ENCODE measurements at places on chromosomes 2 and 18.

DNA sequence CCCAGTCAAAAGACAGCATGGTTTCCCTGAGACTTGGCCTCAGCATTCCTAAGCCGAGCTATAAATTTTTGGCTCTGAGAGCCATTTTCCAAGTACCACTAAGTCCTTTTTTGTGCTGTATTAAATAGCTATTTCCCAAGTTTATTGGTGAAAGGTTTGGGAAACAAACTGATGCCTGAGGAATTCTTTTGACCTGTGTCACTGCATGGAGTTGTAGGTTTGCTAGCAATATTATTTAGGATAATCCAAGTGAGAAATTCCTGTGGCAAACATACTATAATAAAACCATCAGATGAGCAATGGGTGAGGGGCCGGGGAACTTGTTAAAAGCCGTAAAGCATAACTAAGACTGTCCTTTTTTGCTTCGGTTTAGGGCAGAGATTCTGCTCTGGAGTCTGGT lies 28.4 kb downstream of the ARHGAP28 start:
- no peak for DNase-seq

DNA sequence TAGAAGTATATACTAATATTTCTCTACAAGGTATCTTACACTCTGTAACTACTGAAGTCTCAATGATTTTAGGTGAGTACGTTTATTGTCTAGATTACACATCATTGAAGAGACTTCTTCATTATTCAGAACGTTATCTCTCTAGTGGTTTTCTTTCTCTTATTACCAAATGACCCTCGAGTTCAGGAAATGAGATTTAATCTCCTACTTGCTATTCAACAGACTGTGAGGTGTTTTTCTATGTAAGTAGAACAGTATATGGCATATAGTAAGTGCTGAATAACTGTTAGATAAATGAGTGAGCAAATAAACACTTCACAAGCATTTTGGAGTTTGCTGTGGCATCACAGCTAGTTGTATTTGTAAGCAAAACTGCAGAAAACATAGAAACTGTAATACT lies 947.2 kb upstream of the SLC39A10 start:
- no peak for DNase-seq

GRCh38 chr18:55589625-55590291 lies 1.8 kb upstream of the TCF4 start:
- DNase-seq = peak; percentile 90

DNA sequence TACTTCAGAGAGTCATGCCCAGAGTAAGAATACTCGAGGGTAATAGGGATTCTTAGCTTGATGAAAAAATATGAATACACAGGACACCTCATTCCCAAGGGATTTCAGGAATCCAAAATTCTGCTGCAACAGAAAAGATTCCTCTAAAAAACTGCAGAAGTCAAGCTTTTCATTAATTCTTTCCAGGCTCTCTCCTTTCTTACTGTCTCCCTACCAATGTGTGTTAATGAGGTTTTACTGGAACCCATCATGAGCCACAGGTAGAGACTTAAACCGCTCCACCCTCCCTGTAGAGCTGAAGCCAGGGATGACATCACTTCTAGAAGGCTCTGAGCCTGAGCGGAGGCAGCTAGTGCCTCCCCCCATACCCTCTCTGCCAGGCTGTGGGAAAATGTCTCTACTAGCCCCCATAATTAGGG lies 3.4 kb downstream of the SDC1 start:
- no peak for DNase-seq

- DNase-seq = no peak
Observed at GRCh38 chr2:29816651-29817050, 104.7 kb downstream of the ALK start.

DNA sequence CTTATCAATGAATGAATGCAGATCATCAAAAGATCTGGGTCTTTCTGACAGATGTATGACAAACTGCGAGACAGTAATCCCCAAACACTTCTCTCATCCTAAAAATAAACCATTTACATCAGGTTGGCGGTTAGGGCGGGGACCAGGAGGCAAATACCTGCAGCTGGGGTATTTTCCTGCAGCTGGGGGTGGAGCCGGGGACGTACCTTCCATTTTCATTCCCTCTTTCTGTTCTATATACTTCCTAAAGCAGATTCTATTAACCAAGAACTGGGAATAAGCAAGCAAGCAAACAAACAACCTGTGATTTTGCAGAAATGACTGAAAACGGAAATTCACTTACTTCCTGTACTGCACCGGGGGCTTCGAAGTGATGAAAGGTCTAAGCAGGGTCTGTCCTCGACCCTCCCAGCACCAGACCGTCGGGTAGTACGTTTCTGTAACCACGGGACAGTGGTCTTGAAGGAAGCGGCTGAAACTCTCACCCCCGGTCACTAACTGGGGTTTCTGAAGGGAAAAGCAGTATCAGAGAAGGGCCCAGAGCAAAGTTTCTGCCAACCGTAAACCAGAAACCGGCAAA lies 1.2 kb downstream of the ABHD3 start:
- DNase-seq = no peak

DNA sequence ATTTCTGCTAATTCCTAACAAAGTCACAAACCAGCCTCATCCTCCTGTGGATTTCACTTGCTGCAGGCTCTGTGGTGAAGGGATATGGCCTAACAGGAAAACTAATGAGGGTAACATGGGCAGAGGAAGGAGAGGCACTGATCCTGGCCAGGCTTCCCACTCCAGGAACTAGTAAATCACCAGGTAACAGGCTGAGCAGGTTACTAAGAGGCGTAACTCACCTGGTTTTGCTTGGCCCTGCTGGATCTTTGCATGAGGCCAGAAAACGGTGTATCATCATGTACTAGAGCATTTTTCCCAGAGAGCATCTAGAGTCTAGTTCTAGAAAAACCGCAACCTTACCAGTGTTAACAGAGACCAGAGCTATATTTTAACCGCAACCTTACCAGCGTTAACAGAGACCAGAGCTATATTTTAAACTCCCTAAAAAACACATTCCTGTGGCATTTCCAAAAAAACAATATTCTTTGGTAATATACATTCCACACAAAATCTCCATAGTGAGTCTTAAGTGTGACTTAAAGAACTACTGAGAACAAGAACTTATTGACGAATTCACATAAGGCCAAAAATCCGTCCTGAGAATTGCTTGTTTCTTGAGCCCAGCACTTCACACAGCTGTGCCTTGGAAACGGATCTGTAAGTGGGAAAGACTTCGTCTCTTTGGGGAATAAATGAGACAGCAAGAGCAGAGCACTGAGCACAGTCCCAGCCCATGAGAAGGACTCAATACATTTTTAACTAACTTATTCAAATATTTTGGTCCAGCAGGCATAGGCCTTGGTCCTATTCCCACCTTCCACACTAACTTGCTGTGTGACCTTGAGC lies 43.4 kb downstream of the DPP4 start:
- no peak for DNase-seq

GRCh38 chr2:106115250-106115649 lies 78.9 kb downstream of the UXS1 start:
- DNase-seq = no peak

GRCh38 chr2:15074319-15074718 lies 441.8 kb downstream of the LRATD1 start:
- DNase-seq = no peak

- peak; percentile 49 for DNase-seq
Observed at GRCh38 chr2:239196474-239197021, 204.3 kb downstream of the HDAC4 start.

GRCh38 chr18:55264108-55264507 lies 304.8 kb upstream of the CCDC68 start:
- no peak for DNase-seq

GRCh38 chr2:207205173-207205957 lies 39.6 kb upstream of the KLF7 start:
- no peak for DNase-seq

- DNase-seq = no peak
Observed at GRCh38 chr2:71679491-71679890, 226.1 kb downstream of the DYSF start.

- DNase-seq = no peak
Observed at GRCh38 chr2:238846378-238846627, 1.6 kb upstream of the TWIST2 start.

DNA sequence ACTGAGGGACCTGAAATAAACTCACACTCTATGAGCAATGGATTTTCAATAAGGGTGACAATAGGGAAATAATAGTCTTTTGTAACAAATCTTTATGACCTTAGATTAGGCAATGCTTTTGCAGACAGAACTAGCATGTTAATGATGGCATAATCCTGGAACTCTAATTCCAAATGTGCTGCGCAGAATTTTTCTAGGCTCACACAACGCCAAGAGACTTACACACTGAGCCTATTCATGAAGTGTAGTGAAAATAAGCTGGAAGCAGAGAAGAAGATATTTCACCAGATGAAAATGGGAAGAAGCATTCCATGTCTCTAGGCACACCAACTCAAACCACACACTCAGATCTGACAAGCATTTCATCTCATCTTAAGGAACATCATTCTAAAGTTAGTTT lies 178.5 kb downstream of the L3MBTL4 start:
- no peak for DNase-seq

- DNase-seq = no peak
Observed at GRCh38 chr2:46737577-46737976, 178.0 kb downstream of the MCFD2 start.

DNA sequence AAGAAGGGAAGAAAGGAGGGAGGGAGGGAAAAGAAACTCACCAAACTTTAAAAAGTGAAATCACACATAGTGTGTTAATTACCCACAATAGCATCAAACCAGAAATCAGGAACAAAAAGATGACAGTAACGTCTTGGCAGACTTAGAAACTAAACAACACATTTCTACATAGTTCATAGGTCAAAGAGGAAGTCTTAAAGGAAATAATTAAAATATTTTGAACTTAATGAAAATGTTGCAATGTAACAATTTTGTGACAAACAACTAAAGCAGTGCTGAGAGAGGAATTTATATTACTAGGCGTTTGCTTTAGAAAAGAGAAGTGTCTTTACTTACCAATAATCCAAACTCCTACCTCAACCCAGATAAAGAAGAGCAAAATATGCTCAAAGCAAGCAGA lies 505.0 kb upstream of the ID2 start:
- no peak for DNase-seq

DNA sequence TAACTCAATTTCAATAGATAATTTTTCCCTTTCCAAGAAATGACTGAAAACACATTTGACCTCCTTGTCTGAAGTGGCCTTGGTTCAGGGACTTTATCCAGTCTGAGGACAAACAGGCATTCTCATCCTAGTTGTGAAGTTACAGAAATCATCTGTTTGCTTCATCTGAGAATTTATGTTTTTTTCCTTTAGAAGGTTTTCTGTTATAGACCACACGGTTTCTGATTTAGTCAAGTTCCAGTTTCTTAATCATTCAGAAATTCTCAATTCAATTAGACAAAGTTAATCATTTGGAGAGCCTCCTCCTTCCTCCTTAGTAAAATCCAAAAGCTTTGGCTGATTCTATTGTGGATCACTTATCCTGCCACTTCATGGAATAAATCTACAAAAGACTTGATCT lies 60.9 kb downstream of the ICOS start:
- no peak for DNase-seq

- DNase-seq = no peak
Observed at GRCh38 chr2:47620770-47621437, 162.0 kb upstream of the MSH6 start.

DNA sequence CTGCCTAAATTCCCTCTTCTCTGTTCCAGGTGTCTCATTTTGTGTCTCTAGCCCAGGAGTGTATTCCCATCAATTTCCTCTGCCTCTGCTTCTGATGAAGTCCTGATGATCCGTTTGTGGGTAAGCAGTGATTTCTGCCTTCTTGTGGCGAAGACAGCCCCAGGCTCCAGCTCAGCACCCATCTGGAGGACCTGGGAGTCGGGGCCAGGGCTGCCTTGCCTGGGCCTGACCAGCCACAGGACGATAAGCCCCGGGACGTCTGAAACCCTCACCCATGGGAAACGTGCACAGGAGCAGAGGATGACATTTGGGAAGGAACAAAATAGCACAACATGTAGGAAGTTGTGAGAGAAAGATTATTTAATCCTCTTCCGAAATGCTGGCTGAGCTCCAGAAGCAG lies 206.9 kb downstream of the FBXO15 start:
- no peak for DNase-seq

- DNase-seq = peak; percentile 39
Observed at GRCh38 chr2:26462100-26462499, 15.8 kb downstream of the OTOF start.

- no peak for DNase-seq
Observed at GRCh38 chr2:230669386-230669950, 43.2 kb upstream of the CAB39 start.

GRCh38 chr2:11080253-11081115 lies 74.8 kb upstream of the SLC66A3 start:
- no peak for DNase-seq

DNA sequence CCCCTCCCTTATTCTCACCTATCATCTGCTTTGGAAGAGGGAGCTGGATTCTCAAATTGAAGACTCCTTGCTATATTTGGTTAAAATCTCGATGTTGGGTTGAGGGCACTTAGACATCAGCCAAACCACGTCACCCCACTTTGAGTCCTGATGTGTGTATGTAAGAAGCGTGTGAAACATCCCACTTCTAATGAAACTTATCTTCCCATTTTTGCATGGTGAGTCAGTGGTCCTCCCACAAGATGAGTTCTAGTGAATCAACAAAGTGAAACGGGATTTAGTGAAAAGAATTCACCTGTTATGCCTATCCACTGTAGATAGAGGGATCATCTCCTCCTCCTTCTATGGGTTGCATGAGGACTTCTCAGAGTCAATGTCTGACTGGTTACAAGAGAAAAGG lies 51.4 kb upstream of the SPRED2 start:
- DNase-seq = no peak

Measured in RWPE2 (cell line).